ENCODE measurements at places on chromosomes 3 and 15.

DNA sequence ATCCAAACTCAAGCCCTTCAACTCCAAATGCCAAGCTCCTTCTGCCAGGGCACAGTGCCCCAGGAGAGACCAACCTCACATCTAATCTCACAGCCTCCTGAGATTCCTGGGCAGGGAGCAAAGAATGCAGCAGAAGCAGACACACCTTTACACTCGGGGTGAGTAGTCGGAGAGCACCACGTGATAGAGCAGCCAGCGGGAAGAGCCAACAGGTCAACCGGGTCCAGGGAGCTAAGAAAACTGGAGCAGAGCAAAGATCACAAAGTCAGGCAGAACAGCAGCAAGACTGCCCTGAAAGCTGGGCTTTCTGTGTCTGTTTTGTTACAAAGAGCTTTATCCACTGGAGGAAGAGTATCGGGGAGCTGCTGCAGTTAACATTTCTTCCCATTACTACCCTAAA, 4.2 kb downstream of the B3GALNT1 start:
- DNase-seq: no peak

GRCh38 chr3:169054471-169054870, 609.0 kb downstream of the MECOM start:
- no peak for DNase-seq

GRCh38 chr3:72258361-72259141, 473.6 kb upstream of the PROK2 start:
- no peak for DNase-seq

DNA sequence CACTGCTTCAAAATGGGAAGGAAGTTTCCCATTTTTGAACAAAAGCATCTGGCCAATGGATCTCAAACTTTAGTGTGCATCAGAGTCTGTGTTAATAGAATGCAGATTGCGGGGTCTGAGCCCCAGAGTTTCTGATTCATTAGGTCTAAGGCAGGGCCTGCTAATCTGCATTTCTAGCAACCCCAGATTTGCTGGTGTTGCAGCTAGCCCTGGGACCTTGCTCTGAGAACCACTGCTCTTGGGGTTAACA, 30.7 kb upstream of the USP3 start:
- DNase-seq: no peak

DNA sequence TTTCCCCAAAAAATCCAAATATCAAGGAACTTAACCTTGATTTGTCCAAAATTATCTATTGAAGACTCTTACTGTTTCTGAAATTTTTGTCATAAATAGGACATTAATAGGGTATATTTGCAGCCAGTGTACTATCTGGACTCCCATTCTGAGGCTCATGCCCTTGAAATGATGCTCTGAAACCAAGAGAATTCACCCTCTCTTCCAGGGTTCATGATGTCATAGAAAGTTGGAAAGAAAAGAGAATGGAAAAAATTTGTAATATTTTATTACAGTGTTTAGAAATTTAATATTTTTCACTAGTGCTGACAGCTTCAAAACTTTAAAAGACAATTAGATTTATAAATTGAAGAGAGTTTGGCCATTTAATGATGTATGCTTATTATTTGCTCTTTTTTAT, 712.5 kb downstream of the MCTP2 start:
- no peak for DNase-seq

DNA sequence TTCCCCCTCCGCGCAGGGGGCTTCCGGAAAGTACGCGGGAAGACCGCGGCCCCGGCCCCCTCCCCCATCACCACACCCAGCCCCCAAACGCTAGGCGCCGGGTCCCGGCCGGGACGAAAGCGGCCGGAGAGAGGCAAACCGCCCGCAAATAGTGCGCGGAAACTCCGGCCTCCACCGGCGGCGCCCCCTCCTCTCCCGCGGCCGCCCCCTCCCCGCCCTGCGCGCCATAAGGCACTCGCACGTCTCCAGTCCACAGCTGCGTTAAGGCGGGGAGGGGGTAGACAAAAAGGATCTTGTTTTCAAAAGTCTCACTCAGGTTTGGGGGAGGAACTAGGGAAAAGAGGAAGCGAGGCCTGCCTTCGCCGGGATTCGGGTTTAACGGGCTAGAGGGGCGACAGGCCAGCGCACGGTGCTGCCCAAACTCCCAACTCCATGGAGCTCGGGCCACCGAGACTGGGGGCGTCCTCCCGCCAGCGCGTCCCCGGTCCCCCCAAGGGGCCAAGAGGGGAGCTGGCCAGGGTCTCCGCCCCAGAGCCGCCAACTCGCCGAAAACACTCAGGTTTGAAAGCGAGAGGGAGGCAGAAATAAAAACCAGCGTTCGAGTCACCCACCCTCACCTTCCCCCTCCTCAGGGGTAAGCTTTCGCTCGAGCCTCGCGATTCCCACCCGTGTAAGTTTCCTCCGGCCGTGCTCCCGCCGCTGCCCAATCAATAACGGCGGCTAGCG, 1.8 kb downstream of the ANP32A start:
- DNase-seq: peak; percentile 46

DNA sequence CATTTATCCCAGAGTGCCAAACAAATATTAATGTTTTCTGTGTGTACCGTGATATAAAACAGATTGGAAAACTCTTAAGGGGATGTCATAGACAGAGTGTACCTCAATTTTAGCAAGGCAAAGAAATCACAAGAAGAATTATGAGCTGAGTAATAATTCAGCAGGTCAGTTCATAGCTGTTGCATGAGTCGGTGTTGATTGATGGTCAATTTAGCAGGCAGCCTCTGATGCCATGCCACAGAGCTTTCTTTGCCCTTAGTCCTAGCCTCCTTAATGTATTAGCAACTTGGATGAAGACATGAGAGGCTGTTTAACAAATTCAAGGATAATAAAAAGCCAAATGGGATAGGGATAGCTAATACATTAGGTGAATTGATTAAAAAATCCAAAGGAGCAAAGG, 6.8 kb downstream of the SLC35A5 start:
- DNase-seq: peak; percentile 54

DNA sequence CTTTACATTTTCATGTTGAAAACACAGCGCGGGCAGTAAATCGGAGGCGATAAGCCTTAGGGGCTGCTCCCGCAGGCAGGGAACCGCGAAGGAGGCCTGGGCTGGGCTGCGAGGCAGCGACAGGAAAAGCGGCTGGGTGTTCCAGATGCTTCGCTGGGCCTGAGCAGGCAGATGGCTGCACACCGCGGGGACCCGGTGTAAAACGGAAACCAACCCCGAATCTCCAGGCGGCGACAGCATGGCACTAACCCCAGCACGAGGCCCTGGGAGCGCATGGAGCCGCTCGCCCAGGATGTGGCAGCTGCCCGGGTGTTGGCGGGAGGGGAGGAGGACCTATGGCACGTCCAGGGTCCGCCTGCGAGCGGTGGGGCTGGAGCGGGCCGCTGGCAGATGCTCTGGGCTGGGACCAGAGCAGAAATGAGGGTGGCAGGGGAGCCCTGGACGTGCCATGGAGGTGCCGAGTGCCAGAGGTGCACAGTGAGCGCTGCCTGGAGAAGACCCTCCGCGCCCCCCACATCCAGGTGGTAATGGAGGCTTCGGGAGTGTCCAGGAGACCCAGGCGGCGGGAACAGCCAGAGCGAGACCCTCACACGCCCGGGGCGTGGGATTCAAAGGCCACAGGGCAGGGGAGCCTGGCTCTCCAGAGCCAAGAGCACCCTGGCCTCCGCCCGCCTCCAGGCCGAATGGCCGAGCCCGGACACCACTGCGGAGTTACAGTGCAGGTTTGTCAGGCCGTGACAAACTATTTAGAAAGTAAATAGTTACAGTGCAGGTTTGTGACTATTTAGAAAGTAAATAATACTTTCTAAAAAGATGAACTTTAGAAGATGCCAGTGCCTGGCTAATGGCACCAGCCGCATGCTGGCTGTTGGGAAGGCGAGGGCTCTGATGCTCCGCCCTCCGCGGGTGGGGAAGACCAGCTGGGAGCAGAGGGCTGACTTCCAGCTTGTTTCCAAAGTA, 293.6 kb downstream of the OCA2 start:
- no peak for DNase-seq

- DNase-seq: no peak
Measured at GRCh38 chr15:75790631-75791336, 52.5 kb upstream of the UBE2Q2 start.

- no peak for DNase-seq
Measured at GRCh38 chr3:103075282-103075681, 640.5 kb downstream of the ZPLD1 start.

DNA sequence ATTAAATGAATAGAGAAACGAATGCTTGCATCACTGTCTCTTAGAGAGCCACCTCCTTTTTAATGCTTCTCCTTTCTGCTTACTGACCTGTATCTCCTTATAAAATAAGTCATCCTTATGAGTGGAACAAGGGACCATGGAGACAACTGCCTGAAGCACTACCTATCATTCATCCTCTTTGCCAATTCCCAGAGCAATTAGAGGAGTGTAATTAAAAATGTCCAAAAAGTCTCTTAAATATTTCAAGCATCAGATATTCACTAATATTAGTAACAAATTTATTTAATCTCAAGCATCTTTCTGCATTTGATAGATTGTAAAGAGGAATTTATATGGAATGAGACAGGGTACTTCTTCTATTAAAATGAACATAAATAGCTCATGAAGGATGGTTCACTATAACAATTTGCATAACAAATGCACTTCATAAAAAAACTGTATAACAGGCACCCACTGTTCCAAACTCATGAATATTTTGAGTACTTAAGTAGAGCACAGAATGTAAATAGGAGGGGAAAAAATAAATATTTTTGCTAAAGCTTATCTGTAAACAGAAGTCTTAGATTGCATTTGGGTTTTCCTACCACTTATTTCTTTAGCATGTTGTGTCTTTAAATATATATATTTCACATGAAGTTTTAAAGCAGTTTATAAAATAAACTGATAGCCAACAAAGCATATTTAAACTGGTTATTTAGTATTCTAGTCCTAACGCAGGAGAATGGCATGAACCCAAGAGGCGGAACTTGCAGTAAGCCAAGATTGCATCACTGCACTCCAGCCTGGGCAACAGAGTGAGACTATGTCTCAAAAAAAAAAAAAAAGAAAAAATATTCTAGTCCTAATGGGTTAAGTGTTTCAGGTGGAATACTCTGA, 269.3 kb downstream of the TBL1XR1 start:
- DNase-seq: no peak

GRCh38 chr3:55615694-55616295, 128.7 kb upstream of the WNT5A start:
- peak; percentile 38 for DNase-seq

- no peak for DNase-seq
Measured at GRCh38 chr15:101525087-101525669, 35.7 kb upstream of the PCSK6 start.

GRCh38 chr3:4831580-4831950, 147.7 kb upstream of the BHLHE40 start:
- no peak for DNase-seq

- DNase-seq: peak; percentile 1
Measured at GRCh38 chr3:192409201-192409837, 318.0 kb downstream of the FGF12 start.

DNA sequence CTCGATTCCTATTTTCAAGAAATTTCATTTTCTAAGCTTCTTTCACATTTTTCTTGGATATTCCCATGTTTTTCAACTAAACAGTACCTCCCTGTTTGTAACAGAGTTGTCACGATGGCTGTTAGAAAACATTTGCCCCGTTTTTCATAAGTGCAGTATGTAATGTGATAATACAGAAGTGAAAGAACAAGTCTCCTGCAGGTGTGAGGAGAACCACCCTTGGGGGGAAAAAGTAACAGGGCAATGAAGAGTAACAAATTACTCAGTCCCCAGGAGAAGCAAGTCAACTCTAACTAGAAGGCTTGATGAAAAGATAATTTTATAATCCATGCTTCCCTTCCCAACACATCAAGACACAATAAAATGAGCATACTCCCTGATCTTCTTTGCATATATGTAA, 493.3 kb downstream of the FOXP1 start:
- DNase-seq: no peak

- no peak for DNase-seq
Measured at GRCh38 chr15:68797599-68798345, 22.9 kb downstream of the ANP32A start.

- no peak for DNase-seq
Measured at GRCh38 chr15:40747685-40748631, 7.1 kb downstream of the RMDN3 start.

GRCh38 chr15:63048776-63049665, 6.5 kb downstream of the TPM1 start:
- peak; percentile 62 for DNase-seq

GRCh38 chr15:72249142-72249810, 18.3 kb upstream of the PKM start:
- DNase-seq: no peak

- DNase-seq: peak; percentile 37
Measured at GRCh38 chr3:138348754-138349739, 668 bp downstream of the MRAS start.

- DNase-seq: peak; percentile 2
Measured at GRCh38 chr3:140834266-140835037, 107.2 kb upstream of the SLC25A36 start.

DNA sequence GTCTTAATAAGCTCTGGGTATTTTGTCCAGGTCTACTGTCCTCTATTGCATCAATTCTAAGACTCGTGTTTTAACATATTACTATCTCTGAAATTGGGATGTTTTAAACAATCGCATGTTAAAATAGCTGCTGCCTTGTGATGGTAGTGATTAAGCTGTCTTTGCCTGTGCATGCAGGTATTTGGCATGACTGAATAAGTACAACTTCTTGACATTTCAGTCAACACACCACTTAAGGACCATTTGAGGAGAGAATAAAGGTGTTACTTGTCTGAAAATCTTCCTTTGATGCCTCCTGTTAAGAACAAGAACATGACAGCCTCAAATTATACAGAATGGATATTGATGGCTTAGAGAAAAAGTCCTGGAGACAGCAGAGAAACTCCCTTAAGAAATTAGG, 33.0 kb downstream of the SLC35A5 start:
- DNase-seq: no peak

GRCh38 chr3:60650171-60650570, 601.1 kb downstream of the FHIT start:
- peak; percentile 4 for DNase-seq

GRCh38 chr3:791442-791841, 301.4 kb upstream of the CNTN6 start:
- DNase-seq: no peak

- DNase-seq: no peak
Measured at GRCh38 chr15:80739919-80740318, 39.3 kb upstream of the CEMIP start.

DNA sequence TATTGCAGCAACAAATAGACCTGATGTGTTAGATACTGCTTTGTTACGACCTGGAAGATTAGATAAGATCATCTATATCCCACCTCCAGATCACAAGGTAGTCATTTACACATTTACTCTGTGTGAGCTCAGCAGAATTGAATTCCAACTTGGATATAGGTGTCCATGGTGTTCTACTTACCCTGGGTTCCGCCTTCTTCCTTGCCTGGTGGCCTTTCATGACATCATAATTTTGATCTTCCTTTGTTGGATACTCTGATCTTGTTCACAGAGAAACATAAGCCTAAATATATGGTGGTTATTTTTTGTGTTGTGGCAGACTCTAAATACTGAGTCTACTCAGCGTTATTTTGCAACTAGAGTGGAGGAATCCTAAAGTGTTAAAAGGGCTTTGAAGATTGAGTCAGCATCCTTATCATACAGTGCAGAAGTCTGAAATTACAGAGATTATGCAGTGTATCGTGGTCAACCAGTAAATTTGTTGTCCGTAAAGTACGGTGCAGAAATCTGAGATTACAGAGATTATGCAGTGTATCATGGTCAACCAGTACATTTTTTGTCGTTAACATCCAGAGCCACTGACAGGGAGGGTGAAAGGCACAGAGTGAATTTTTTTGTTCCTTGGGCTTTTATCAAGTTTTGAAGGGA, 39.1 kb upstream of the GATM start:
- no peak for DNase-seq
